Spinal cord (tissue), 10 donors: ENCODE measurements at places on chromosomes 16 and 17. TPM values are rescaled to one million over a fixed set of nuclear protein-coding genes. Genes with fewer than 3 reads are reported as not detected.

Gene TBC1D3D
- total RNA-seq = 1.1 TPM

Gene SLC5A10
- total RNA-seq = not detected

Gene ULK2
- total RNA-seq = 35.2 TPM

Gene TBC1D3C
- not detected for total RNA-seq

Gene KRT12
- not detected for total RNA-seq

Gene TPSG1
- total RNA-seq = not detected

Gene ITGB4
- 46.5 TPM for total RNA-seq

Gene ZC3H18
- total RNA-seq = 13.7 TPM

Gene HOXB6
- 41.3 TPM for total RNA-seq

Gene GFAP
- 2,660 TPM for total RNA-seq

Gene TP53TG3
- total RNA-seq = not detected

Gene DHX58
- 6.7 TPM for total RNA-seq

Gene C1QL1
- total RNA-seq = 20.4 TPM
